Activated naive CD8-positive, alpha-beta T cell treated with anti-CD3 and anti-CD28 coated beads, Interleukin-2, amount 50 U/mL, for 24 hours (primary cell): ENCODE measurements at places on chromosomes 1 and 21.

DNA sequence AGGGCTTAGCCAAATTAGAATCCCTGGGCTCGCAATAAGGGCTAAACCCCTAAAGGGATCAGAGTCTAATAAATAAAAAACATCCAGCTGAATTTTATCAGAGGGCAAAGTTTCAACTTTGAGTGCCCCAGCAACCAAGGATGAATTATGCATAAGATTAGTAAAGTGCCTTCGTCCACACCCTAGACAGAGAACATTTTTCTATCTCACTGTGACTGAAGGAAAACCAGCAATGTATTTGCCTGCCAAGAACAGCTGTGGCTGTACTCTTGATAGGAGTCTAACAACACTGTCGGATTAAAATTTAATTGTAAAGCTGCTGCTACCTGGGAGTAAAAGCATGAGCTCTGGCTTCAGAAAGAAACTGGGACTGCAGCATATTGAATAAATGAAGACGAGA lies 23.3 kb downstream of the WNT2B start:
- H3K36me3 ChIP-seq: no peaks in the 10 kb centered on the region
- no peak overlapping the region for H3K27ac ChIP-seq
- DNase-seq: no peak

GRCh38 chr1:22772014-22772413 lies 61.4 kb downstream of the EPHB2 start:
- no peak overlapping the region for H3K27ac ChIP-seq
- H3K4me3 ChIP-seq: no peak overlapping the region
- H3K4me1 ChIP-seq: no peaks in the 10 kb centered on the region

DNA sequence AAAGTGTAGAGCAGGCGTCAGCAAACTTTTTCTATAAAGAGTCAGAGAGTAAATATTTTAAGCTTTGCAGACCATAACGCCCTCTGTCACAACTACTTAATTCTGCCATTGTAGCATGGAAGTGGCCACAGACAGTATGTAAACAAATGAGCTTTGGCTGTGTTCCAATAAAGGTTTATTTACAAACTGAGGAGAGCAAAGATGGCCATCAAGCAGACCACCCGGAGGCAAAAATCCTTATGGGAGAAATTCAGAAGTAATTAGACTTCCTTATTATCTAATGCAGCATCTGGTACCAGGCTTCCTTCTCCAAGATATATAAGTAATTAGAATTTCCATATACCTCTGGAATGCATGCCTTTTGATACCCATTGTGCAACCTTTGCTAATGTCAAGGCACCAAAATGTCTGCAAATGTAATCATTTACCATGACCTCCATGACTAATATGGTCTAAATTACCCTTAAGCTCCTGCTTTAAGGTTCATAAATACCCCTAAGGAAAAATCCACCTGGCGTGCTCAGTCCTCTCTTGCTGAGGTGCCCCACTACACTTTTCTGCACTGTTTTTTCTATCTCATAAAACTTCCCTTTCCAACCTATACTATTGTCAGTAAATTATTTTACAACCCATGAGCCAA lies 377.8 kb downstream of the MATN1 start:
- no peaks in the 10 kb centered on the region for H3K36me3 ChIP-seq
- no peak overlapping the region for H3K4me3 ChIP-seq
- H3K27me3 ChIP-seq: peaks cover 23% of the 10 kb centered on the region
- H3K4me1 ChIP-seq: no peaks in the 10 kb centered on the region
- no peak for DNase-seq

DNA sequence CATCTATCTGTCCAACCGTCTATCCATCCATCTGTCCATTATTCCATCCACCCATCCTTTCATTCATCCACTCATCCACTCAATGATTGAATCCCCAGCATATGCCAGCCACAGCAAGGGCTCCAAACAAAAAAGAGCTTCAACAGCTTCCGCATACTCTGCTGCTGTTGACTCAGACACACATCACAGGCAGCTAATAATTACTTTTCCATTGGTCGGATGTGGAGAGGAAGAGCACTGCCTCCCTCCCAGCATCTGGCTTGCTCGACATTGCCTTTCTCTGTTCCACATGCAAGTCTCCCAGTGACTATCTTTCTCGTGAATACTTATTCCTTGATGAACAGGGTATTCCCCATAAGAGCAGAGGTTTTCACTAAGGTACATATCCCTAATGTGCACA lies 176.5 kb downstream of the HIVEP3 start:
- H3K36me3 ChIP-seq: no peaks in the 10 kb centered on the region
- H3K4me1 ChIP-seq: peaks cover 97% of the 10 kb centered on the region
- H3K27me3 ChIP-seq: no peaks in the 10 kb centered on the region
- DNase-seq: no peak
- H3K27ac ChIP-seq: peak overlapping the region; percentile 95
- H3K4me3 ChIP-seq: peak overlapping the region; percentile 50

DNA sequence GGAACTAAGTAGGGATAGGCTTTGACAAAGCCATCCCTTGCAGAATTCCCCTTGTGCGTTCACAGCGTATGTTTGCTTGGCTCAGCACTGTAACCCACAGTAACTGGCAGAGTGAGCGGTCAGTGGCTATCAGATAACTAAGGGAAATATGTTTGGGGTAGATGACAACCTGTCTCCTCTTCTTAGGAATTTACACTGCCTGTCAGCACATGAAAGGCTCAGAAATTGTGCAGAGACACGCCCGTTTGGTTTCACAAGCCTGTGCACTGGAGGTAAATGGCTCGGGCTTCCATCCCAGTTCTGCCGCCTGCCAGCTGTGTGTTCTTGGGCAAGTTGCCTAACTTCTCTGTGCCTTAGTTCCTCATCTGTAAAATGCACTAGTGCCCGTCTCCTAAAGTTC lies 101.2 kb downstream of the PRDM2 start:
- peaks cover 11% of the 10 kb centered on the region for H3K36me3 ChIP-seq
- peaks cover 19% of the 10 kb centered on the region for H3K4me1 ChIP-seq
- no peak overlapping the region for H3K4me3 ChIP-seq
- no peak for DNase-seq
- no peak overlapping the region for H3K27ac ChIP-seq

- H3K4me1 ChIP-seq: no peaks in the 10 kb centered on the region
- no peaks in the 10 kb centered on the region for H3K27me3 ChIP-seq
- no peaks in the 10 kb centered on the region for H3K36me3 ChIP-seq
These were observed 35.7 kb upstream of the SUCO start for GRCh38 chr1:172497230-172497629.

GRCh38 chr1:35707601-35708440 lies 10.9 kb downstream of the C1orf216 start:
- H3K4me3 ChIP-seq: peak overlapping the region; percentile 72
- peak; percentile 23 for DNase-seq
- H3K27ac ChIP-seq: no peak overlapping the region
- H3K27me3 ChIP-seq: peaks cover 49% of the 10 kb centered on the region
- peaks cover 19% of the 10 kb centered on the region for H3K4me1 ChIP-seq
- H3K36me3 ChIP-seq: peaks cover 3% of the 10 kb centered on the region

- H3K4me1 ChIP-seq: peaks cover 31% of the 10 kb centered on the region
- no peaks in the 10 kb centered on the region for H3K27me3 ChIP-seq
- DNase-seq: no peak
- H3K27ac ChIP-seq: no peak overlapping the region
- H3K36me3 ChIP-seq: peaks cover 31% of the 10 kb centered on the region
These were observed 63.6 kb downstream of the NEK7 start for GRCh38 chr1:198220428-198220827.

DNA sequence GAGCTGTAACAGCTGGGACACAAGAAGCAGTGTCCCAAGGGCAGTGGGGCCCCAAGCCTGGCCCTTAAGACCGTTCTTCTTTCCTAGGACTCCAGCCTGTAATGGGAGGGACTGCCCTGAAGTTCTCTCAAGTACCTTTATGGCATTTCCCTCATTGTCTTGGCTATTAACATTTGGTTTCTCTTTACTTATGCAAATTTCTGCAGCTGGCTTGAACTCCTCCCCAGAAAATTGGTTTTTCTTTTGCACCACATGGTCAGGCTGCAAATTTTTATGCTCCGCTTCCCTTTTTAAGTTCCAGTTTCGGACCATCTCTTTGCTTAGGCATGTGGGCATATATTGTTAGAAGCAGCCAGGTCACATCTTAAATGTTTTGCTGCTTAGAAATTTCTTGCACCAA lies 3.1 kb upstream of the MROH9 start:
- H3K4me1 ChIP-seq: peaks cover 2% of the 10 kb centered on the region
- H3K4me3 ChIP-seq: no peak overlapping the region
- no peak overlapping the region for H3K27ac ChIP-seq
- no peaks in the 10 kb centered on the region for H3K27me3 ChIP-seq
- DNase-seq: no peak
- no peaks in the 10 kb centered on the region for H3K36me3 ChIP-seq

DNA sequence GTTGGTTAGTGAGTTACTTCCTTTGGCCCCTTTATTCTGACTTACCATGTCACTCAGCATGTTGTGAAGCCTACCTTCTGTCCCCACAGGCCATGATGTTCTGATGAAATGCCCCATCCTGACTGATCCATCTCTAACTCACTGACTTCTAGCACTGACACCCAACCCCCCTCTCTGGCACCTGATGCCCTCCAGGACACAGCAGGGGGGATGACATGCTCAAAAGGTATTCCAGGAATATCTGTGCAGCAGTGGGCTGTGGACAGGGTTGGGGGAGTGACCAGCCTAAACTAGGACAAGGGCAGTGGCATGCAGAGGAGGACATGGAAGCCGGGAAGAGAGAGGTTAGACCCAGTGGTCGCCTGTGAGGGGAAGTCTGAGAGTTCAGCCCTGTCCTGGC lies 25.5 kb downstream of the SYT2 start:
- no peaks in the 10 kb centered on the region for H3K36me3 ChIP-seq
- H3K4me3 ChIP-seq: no peak overlapping the region
- DNase-seq: no peak

GRCh38 chr21:33196941-33197374 lies 32.8 kb upstream of the IFNAR2 start:
- no peak overlapping the region for H3K4me3 ChIP-seq
- H3K36me3 ChIP-seq: no peaks in the 10 kb centered on the region

DNA sequence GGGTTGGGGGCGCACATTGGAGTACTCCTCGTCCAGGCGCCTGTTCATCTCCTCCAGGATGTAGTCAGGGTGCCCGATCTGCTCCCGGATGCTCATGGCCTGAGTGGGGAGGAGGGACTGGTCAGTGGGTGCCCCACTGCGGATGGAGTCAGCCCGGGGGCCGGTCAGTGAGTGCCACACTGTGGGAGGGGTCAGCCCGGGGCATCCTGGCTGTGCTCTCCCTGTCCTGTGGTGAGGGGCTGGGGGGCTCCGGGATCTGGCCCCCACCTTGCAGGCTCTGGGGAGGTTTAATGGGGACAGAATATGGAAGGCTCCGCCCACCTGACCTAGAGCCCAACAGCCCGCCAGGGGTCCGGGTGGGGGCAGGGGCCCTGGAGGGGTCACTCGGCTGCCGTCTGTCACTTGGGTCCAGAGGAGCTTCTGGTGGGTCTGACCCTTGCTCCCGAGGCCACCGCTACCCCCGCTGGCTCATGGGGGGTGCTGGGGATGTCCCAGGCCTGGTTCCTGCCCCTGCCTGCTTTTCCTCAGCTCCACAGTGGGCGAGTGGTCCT lies 8.8 kb downstream of the PRXL2B start:
- H3K27ac ChIP-seq: no peak overlapping the region
- peaks cover 2% of the 10 kb centered on the region for H3K4me1 ChIP-seq
- DNase-seq: no peak
- no peaks in the 10 kb centered on the region for H3K27me3 ChIP-seq

GRCh38 chr1:58997060-58997411 lies 213.2 kb upstream of the JUN start:
- DNase-seq: no peak
- peaks cover 5% of the 10 kb centered on the region for H3K4me1 ChIP-seq

DNA sequence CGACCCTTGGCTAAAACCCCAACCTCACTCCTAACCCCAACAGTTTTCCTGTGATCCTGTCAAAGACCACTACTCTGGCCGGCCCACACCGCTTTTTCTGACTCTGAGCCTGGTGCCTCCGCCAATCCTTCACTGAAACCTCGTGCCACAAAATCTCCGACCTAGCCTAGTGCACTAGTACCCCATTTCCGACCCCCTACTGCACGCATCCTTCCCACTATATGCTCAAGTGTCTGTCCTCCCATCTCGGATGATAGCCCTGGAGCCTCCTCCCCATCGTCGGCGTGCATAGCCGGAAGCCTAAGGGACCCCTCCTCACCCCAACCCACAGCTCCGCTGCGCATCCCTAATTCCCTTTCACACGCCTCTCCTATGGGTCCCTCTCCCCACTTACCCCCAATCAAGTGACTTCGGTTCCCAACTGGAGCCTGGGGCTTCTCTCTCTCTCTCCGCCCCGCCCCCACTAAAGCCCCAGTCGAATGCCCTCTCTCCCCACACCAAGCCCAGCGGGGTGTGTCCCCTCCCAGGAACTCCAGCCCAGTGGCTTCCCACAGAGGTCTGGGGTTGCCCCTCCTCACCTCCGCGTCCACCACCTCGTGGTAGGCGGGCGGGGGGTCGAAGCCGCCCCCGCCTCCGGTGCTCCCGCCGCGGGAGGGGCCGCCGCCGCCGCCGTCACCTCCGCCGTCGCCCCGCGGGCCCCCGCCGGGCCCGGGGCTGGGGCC lies 791 bp downstream of the USP24 start:
- peaks cover 2% of the 10 kb centered on the region for H3K27me3 ChIP-seq
- H3K4me1 ChIP-seq: peaks cover 71% of the 10 kb centered on the region
- peak overlapping the region; percentile 91 for H3K27ac ChIP-seq
- peaks cover 12% of the 10 kb centered on the region for H3K36me3 ChIP-seq
- DNase-seq: peak; percentile 59

DNA sequence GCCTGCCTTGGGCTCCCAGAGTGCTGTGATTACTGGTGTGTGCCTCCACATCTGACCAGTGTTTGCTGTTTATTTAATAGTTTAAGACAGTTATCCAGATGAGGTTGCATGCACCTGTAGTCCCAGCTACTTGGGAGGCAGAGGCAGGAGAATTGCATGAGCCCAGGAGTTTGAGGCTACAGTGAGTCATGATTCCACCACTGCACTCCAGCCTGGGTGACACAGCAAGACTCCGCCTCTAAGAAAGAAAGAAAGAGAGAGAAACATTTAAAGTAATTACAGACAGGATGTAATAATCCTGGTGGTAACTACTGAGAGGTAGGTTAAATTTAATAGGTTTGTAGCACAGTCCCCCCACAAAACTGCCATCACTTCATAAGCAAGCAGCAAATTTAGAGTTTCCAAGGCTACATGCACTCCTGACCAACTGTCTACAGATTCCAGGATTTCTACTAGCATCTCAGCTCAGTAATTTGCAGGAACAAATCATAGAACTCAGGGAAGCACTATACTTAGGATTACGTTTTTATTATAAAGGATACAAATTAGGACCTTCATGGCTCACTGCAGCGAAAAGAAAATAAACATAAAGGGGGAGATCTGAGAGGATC lies 89.6 kb downstream of the PKN2 start:
- H3K36me3 ChIP-seq: peaks cover 61% of the 10 kb centered on the region
- no peak overlapping the region for H3K4me3 ChIP-seq
- H3K27me3 ChIP-seq: no peaks in the 10 kb centered on the region
- H3K4me1 ChIP-seq: peaks cover 23% of the 10 kb centered on the region
- H3K27ac ChIP-seq: peak overlapping the region; percentile 72

GRCh38 chr1:75174031-75174760 lies 40.0 kb downstream of the LHX8 start:
- no peak overlapping the region for H3K27ac ChIP-seq
- peaks cover 2% of the 10 kb centered on the region for H3K27me3 ChIP-seq
- H3K4me3 ChIP-seq: no peak overlapping the region

GRCh38 chr1:18974606-18975005 lies 18.1 kb upstream of the IFFO2 start:
- DNase-seq: no peak
- no peak overlapping the region for H3K4me3 ChIP-seq
- H3K27ac ChIP-seq: no peak overlapping the region
- H3K27me3 ChIP-seq: peaks cover 19% of the 10 kb centered on the region
- no peaks in the 10 kb centered on the region for H3K36me3 ChIP-seq

GRCh38 chr1:112285316-112285715 lies 110.7 kb upstream of the CTTNBP2NL start:
- DNase-seq: no peak
- peaks cover 19% of the 10 kb centered on the region for H3K27me3 ChIP-seq
- H3K27ac ChIP-seq: no peak overlapping the region
- no peaks in the 10 kb centered on the region for H3K36me3 ChIP-seq
- no peak overlapping the region for H3K4me3 ChIP-seq
